ENCODE measurements at places on chromosomes 11 and 22.

DNA sequence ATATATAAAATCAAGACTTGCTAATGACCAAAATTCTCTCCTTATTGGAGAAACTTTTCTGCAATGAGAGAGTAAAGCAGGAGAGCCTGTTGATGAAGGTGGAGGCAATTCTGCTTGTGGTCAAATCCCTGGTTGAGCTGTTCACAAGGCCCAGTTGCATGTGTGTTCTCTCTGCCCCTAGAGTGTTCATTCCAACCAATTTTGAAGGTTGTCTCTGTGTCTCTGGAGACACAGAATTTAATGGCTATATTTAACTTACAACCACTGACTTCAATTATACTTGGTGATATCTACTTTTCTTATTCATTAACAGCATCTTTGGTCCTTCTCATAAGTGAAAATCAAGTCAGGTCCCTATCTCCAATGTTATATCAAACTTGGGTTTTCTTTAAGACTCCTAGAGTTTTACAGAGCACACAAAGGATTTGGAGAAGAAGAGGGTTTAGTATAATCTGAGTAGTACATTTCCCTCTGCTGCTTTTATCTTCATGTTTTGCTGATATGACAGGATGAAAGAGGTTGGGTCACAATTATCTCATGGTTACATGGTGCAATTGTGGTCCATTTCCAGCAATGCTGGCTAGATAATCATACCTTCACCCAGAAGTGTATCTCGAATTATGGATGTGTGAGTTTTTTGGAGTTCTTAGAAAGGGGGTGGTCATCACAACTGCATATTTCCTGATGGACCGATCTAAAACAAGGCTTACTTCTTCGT, 4.0 kb downstream of the OOSP4A start:
- no peak for DNase-seq

GRCh38 chr11:87307101-87307500, 269.4 kb downstream of the TMEM135 start:
- DNase-seq, result no peak

GRCh38 chr11:20355221-20356219, 8.0 kb upstream of the HTATIP2 start:
- peak; percentile 78 for DNase-seq

DNA sequence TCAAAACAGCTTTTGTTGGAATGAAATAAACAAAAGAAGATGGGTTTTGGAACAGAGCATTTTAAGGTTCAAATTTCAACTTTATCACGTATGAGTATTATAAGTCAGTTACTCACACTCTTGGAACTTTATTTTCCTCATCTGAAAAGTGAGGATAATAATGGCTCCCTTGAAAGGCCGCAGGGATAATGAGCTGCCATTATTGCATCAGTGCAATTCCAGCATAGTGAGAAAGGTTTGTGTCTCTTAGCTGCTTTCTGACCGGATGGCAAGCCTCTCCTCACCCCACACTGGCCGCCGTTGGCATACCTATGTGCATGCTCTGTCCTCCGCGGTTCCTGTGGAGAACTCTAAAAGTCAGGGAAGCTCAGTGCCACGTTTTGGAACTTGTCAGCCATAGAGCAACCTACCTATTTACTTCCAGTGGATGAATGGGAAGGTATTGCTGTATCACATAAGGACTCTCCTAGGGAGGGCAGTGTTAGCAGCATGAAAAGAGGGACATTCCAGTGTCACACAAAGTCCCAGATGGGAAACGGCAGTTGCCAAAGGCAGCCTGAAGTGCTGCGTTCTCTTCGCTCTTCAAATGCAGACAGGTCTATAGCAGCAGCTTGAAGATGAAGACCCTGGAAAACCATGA, 368.9 kb downstream of the NTM start:
- no peak for DNase-seq

- DNase-seq, result no peak
Observed at GRCh38 chr22:36668854-36669253, 34.7 kb downstream of the CACNG2 start.

DNA sequence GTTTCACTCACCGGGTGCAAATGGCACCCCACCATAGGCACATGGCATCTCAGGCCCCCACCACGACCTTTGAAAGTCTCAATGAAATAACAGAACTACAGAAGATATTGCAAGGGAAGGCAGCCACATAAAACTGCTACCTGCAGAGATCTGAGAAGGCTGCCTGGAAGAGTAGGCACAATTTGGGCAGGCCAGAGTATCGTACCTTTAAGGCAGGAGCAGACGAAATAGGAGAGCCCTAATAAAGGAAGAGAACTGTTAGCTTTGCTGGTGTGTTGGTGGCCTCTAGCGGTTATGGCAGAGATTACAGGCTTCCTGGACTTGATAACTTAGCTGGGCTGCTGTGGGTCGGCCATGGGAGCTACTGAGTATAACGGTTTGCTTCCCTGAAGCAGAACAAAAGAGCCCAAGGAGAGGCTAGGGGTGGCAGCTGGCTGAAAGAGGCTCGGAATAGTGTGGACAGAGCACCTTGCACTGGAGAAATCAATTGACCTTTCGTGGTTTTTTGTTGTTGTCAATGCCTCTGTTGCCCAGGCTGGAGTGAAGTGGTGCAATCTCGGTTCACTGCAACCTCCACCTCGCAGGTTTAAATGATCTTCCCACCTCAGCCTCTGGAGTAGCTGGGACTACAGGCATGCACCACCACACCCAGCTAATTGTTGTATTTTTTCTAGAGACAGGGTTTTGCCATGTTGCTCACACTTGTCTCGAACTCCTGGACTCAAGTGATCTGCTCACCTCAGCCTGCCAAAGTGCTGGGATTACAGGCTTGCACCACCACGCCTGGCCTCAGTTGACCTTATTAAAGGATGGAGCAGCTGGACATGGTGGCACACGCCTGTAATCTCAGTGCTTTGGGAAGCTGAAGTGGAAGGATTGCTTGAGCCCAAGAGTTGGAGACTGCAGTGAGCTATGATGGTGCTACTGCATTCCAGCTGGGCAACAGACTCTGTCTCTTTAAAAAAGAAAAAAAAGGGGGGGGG, 4.8 kb downstream of the SDF2L1 start:
- DNase-seq, result peak; percentile 71

DNA sequence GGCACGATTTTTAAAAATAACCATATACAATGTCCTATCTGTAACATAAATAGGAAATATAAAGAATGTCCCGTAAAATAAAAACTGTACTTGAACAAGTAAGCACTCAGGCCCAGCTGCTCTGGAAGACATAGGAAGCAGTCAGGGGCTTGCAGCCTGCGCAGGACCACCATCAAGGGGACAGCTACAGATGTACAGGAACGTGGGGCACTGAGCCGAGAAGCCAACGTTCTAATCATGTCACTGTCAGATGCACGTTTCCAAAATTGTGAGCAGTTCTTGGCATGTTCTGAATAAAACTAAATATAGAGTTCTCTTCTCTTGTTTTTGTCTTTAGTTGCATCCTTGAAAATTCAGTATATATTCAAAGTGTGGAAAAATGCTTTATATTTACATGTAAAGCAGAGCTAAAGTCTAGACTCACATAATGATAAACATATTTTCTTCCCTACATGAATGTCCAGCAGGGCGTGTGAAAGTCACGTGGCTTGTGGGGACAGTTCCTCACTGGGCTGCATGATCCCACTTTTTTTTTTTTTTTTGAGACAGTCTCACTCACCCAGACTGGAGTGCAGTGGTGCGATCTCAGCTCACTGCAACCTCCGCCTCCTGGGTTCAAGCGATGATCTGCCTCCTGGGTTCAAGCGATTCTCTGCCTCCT, 28.4 kb upstream of the TSPAN18 start:
- DNase-seq, result no peak

DNA sequence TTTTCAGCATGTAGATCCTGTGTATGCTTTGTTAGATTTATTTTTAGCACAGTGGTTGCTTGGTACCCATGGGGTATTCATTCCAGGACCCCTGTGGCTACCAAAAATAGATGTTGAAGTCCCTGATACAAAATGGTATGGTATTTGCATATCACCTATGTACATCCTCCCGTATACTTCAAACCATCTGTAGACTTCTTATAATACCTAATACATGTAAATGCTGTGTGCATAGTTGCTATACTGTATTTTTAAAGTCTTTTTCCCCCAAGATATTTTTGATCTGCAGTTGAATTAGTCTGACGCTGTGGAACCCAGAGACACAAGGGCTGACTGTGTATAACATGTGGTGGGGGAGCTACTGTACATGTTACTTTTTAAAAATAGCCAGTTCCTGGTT, 101.1 kb downstream of the ATXN10 start:
- DNase-seq, result no peak

DNA sequence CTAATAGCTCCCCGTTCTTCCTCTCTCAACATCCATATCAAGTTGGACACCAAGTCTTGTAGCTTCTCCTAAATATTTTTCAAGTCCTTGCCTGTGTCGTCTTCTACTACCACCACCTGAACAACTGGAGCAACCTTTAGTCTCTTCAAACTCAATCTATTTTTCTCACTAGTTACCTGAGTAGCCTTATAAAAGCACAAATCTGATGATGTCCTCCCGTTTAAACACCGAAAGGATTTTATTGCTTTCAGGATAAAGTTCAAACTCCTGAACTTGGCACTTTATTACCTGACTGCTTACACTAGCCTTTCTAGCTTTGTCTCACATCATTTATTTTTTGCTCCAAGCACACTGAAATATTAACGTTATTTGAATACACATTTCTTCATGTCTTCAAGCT, 1.3 kb upstream of the PAK1 start:
- no peak for DNase-seq

DNA sequence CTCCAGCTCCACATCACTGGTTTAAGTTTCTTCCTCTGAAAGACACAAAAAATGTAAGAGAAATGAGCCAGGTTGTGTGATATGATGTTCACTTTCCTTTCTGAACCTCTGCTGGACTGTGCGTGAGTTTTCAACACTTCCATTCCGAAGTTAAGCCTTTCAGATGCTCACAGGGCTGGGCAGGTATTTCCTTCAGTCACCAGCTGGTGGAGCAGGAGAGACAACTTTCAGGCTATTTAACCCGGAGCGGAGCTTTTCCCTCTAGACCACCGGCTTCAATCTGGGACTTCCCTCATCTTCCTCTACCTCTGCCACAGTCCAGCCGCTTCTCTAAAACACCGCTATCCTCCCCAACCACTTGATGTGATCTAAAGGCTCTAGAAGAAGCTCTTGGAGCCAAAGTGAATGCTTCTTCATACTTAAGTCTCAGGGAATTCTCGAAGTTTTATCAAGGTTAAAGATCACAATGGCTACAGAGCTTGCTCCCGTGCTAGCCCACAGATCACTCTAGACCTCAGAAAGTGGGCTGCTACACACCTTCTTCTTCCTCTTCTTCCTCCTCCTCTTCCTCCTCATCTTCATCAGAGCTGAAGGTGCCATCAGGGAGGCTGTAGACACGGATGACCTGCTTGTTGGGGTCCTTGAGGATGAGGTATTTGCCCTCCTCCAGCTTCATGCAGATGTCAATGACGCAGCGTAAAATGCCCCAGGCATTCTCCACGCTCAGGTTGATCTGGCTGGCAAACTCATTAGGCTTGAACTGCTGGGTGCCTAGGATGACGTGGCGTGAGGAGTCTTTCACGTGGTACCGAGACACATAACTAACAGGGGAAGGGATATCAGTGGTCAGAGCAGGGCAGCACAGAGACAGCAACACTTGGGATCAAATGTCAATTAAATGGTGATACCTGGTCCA, 4.4 kb upstream of the FOXRED2 start:
- DNase-seq, result peak; percentile 54

DNA sequence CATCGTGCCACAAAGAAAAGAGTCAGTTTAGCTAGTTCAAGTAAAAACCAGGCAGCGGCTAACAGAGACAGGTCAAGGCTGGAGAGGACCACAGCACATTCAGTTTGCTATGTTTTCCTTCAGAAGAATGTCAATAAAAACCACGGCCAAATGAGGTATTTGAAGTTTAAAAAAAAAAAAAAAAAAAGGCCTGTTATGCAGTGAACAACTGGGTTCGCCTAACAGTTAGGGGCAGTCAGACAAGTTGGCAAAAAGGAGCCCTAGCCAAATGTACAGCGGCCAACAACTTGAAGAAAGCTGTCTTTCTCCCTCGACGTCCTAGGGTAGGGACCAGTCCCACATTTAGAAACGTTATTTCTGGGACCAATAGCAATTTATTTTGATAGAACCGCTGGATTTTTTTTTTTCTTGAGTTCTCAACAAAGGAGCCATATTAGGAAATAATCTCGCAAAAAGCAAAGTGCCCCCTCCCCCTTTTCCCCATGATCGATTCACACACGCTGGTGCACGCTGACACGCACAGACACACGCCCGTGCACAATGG, 237.8 kb downstream of the TTC28 start:
- DNase-seq, result peak; percentile 73

DNA sequence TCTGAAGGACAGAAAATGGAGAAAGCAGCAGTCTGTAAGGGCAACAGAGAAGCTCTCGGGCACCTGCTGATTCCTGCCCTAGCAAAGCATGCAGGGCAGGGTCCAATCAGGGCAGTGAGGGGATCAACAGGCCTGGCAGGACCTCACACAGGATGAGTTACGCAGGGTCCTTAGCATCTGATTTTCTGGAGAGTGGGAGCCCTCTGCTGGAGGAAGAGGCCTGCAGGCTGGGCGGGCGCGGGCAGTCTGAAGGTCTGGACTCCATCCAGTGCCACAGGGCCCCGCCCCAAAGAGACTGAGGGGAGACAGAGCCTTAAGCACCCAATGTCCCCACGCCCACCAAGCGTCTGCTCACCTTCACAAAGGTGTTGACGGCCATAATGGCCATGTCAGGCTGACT, 28.9 kb downstream of the AP1B1 start:
- DNase-seq, result peak; percentile 50

GRCh38 chr11:69605737-69606526, 35.0 kb upstream of the CCND1 start:
- peak; percentile 21 for DNase-seq

GRCh38 chr11:85749884-85750283, 61.1 kb downstream of the SYTL2 start:
- DNase-seq, result no peak

DNA sequence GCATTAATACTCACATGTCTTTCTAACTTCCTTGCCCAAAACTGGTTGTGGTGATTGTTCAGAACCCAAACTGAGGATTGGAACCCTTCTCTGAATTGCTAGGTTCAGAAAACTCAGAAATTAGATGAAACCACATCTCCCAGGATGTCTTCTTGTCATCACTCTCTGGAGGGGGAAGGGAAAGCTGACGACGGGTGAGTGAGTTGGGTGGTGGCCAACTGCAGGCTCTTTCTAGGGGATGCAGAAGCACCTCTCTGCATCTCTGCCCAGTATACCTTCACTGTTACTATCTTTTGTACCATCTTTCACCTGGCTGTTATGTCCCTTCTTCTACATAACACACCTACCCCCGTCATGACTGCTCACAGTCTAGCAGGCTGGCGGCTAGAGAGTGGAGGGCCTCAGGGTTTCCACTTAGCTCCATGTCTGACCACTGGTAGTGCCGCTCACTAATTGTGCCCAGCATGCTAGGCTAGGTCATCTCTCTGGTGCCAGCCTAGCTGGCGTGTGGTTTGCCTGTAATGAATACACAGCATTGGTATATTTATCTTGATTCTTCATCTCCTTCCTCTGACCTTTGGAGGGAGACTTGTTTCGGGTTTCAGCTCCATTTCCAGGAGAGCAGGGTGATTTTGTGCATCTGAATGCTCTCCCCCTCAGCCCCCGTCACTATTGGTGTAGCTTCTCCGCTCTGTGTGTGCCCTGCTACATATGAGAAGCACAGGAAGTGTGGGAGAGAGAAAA, 7.3 kb downstream of the GRAMD1B start:
- no peak for DNase-seq
